ENCODE measurements at places on chromosomes 12 and 14.

GRCh38 chr14:31934767-31935266 is 142.3 kb upstream of the ARHGAP5 start:
- DNase-seq, result peak; percentile 75

DNA sequence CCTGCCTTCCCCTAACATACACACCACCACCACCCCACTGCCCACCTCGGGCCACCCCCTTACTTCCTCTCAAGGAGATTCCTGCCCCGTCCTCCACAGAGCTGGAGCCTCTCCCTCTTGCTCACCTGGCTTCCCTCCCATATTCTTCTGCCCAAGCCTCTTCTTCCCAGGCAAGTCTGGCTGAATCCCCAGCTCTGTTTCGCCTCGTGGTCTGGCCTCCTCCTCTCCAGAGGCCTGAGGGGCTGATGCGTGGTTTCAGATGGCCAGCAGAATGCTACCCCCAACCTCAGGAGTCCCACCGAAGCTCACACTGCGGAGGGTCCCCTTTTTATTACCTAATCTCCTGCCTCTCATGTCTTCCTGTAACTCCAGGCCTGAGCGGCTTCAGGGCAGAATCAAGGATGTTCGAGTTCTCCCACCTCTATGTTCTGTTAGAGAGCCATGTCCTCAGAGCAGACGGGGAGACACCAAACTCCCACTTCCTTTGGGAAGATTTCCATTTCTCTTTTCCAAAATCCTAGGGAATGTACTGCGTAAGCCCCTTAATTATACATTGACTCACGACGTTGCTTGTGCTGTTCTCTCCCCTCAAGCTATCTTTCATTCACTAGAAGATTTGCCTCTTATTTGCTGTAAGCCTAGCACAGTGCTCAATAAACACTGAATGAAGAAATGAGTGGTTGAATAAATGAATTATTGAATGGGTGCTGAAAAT is 33.9 kb upstream of the LTBP2 start:
- no peak for DNase-seq

DNA sequence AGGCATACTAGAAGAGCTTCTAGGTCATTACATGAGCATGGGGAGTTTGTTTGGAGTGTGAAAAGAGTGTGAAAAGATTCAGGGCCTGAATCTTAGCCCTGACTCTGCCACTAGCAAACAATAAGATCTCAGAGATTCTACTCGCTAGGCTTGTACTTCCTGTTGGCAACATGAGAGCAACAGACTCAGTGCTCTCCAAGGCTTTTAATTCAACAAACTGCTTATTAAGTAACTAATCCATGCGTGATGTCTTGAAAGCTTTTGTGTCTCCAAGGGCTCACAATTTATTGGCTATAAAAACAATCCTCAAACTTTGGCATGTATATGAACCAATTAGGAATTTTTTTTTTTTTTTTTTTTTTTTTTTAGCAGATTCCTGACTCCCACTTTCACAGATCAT is 105.1 kb downstream of the STXBP6 start:
- no peak for DNase-seq

DNA sequence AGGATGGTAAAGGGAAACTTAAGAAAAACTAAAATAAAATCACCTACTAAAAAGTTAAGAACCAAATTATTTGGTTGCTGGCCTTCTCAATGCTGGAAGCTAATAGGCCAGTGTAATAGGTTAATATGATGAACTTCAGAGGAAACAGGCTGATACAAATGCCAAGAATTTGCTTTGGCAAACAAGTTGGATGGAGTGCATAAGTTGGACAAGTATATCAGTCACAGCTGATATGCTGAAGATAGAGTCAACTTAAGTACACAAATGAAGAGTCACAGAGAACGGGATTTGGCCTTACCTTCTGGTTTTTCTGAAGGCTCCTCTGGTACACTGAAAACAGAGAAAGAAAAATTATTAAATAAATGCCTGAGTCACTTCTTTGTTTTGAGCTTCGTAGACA is 48.2 kb downstream of the ZFYVE26 start:
- no peak for DNase-seq

DNA sequence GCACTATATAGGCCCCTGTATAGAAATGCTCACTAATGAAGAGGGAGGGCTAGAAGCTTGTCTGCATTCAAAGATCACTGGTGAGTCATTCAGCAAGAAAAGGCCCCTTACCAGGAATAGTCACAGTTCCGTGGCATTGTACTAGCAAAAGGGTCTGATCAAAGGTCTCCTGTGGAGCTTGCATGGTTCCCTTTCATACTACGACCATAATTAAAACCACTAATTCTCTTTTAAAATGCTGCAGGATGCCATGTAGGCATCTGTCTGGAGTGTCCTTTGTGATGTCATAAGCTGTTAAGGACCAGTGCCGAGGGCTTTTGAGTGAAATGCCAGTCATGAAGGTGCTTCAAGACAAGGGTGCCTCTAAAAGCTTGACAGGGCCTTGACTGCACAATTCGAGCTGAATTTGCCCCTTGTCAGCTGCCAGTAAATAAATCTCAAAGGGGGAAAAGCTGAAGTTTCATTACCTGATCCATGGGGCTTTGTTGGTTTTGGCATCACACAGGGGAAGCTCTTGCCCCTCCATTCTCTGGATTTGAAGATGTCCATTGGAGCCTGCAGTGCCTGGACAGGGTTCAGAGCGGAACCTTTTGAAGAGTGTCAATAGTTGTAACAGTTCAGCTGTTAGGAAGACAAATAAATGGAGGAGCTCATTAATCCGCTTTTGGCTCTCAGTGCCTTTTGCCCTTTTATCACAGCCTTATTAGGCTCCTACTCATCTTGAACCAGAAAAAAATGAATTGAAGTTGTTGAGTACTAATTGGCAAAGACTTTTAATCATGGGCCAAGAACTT is 69.1 kb downstream of the TMEM260 start:
- no peak for DNase-seq

DNA sequence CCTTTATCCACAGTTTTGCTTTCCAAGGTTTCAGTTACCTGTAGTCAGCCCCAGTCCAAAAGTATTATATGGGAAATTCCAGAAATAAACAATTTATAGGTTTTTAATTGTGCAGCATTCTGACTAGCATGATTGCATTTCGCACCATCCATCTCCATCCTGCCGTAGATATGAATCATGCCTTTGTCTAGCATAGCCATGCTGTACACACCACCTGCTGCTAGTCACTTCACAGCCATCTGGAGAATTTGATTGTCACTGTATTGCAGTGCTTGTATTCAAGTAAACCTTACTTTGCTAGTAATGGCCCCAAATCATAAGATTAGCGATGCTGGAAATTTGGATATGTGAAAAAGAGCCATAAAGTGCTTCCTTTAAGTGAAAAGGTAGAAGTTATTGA is 36.0 kb downstream of the MUCL1 start:
- no peak for DNase-seq

- DNase-seq, result no peak
Observed at GRCh38 chr12:115752156-115752555, 525.3 kb downstream of the MED13L start.

DNA sequence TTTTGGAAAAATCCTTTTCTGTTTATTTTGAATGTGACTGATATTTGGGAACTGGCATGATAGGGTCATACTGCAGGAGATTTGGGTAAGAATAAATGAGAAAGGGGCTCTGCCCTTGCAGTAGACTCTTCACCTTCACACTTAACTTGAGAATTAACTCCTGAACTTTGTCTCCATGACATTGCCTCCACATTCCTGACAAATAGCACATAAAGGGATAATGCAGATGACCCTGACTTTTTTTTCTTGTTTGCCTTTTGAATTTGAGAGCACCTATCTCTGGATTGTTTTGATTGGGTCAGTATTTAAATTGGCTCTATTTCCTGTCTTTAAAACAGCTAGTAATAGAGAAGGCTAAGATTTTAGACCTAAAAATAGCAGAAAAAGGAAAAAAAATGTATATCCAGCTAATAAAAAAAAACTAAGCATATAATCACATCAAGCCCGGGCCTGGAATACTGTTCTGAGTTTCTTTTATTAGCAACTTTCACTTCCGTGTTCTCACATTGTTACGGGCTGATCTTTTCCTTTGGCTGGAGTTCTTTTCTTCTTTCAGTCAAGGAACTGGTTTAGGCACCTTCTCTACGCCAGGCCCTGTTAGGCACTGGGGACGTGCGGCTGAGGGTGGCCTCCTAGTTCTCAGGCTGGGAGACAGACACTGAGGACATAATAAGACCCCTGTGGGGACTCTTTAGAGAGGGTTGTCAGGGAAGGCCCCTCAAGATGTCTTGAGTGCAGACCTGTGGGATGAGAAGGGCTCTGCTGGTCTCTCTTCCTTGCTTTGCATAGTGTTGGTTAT is 53.1 kb upstream of the GNPNAT1 start:
- no peak for DNase-seq

- DNase-seq, result no peak
Observed at GRCh38 chr12:94481734-94482133, 22.1 kb upstream of the CEP83 start.

DNA sequence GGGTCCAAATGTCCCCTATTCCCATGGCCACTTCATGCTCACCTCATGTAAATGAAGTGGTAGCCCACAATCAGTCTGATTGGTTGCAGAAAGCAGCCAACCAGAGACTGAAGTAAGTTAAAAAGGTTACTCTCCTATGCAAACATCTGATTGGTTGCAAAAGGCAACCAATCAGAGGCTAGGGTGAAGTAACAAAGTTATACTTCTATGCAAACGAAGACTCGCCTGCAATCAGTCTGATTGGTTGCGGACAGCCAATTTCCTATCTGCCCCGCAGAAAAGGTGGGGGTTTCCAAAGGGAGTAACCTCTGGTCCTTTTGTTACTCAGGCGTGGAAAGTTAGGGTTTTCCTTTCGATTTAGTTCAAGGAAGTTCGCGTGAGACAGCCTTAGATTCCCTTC is 208.1 kb upstream of the NEDD1 start:
- no peak for DNase-seq

DNA sequence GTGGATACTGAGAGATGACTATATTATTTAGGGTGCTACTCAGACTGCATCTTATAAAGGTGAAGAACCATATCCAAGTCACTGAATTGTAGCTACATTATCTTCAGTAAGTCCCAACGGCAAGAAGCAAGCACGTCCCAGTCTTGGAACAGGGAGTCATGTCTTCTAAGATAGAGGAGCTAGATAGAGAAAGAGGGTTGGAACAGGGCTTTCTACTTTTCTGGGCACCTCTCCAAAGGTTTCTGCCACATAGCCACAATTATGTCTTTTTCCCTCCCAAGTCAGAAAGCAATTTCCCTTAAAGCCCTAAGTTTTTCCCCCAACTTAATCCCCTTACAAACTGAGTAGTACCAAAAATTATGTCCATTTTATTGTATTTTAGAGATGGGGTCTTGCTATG is 22.4 kb downstream of the MAPK1IP1L start:
- DNase-seq, result no peak

DNA sequence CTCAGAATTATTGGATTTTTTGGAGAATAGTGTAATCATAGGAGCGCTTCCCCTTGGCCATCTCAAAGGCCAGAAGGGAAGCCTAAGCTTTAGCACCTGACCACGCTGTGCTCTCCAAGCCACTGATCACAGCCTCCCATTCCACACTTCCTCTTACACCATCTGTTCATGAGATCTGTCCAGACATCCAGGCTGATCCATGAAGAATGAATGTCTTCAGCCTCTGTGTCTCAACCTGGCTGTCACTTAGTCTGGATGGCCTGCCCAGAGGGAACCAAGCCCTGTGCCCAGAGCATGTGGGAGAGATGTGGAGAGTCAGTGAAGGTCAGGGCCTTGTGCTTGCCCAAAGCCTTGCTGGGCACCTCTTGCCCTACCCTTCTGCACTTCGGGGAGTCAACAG is 40.5 kb downstream of the TSPAN11 start:
- no peak for DNase-seq

DNA sequence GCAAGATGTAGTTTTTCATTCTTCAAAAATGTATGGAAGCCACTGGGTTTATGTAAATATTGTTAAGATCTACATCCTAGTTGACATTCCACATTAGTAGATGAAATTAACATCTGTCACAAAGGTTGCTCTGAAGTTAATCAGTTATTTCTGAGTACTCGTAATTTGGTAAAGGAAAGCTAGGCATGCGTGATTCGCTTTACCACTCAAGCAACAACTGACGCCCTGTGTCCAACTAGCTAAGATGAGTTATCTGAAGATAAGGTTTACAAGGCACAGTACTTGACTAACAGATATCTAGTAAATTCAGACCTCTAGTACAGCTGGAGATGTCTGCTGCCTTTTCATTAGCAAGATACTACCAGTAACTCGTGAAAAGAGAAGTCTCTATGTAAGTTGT is 14.1 kb downstream of the PRKD1 start:
- DNase-seq, result no peak

- no peak for DNase-seq
Observed at GRCh38 chr12:729221-729620, 23.2 kb upstream of the WNK1 start.

DNA sequence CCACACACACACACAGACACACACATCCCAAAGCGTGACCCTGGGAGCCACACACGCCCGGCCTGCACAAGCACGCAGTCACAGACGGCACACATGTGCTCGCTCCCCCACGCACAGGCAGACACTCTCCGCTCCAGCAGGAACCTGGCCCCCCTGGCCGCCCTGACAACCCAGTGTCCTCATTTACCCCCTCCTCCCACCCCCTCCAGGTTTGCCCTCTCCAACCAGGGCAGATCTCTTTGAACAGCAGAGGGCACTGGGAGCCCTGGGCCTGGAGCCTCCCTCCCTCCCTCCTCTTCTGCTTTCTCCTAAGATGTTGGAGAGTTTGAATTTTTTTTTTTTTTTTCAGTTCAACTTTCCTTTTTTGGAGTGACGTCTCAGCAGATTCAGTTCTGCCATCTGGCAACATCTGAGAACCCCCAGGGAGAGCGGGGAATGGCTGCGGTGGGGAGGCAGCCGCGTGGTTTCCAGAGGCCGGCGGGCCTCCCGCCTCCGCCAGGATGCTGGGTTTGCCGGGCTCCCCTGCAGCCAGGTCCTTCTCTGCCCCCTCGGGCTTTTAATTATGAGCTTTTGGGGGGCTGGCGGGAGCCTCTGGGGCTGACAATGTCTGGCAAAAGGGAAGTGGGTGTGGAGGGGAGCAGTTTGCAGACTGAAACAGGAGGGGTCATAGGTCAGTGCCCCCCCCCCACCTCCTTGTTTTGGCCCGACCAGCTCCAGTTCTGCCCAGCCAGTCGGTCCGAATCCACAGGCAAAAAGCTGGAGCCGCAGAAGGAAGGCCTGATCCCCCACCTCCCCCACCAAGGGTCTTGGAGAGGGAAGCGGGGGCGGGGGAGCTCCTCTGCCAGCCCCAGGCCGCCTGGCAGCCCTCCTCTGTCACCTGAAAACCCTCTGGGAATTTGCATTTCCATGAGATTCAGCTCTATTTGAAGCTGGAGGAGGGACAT is 1.3 kb upstream of the NCOR2 start:
- DNase-seq, result peak; percentile 83

DNA sequence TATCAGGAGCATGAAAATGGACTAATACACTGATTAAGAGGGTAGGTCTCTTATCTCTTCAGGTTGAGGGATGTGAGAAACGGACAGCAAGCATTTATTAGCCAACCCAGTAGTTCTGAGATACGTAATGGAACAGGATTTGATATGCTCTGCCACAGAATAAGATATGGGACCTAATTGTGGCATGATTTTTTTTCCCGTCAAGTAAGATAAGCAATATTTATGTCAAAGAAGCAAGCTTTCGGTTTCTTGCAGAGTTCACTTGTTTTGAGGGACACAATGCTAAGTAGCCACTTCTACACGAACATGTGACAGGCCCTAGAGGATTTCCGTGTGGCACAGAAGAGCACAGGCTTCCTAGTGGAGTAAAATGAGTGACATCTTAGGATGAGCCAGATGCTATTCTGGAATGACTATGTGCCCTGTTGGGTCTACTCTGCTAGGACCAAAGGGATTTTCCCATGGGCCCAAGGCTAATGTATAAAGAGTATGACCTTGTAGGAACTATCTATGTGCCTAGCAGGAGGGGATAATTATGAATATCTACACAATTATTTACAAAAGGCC is 57.9 kb downstream of the SLC38A1 start:
- DNase-seq, result no peak

GRCh38 chr12:42450248-42450647 is 124.3 kb downstream of the PPHLN1 start:
- no peak for DNase-seq

All from NCI-H1694 treated with DMSO at 0.1 percent for 48 hours (cell line).